ENCODE measurements at places on chromosomes 1 and 21.

DNA sequence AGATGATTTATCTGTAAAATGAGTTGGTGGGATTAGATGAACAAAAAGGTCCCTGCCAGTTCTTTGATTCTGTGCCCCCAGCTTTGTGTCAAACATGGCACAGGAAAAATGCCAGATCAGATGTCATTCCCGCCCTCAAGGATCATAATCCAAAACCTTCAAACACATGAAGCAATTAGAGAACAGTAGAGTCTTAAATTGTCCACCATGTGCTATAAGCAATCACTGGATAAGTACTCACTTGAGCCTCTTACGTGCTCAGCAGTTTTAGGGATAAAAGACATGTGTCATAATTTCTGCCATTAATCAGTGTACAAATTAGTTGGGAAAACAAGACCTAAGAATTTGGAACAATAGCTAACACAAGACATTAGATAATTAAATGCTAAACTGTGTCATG lies 15.4 kb upstream of the KIAA0040 start:
- DNase-seq, result no peak

GRCh38 chr1:40766560-40766959 lies 17.0 kb upstream of the KCNQ4 start:
- DNase-seq, result no peak

DNA sequence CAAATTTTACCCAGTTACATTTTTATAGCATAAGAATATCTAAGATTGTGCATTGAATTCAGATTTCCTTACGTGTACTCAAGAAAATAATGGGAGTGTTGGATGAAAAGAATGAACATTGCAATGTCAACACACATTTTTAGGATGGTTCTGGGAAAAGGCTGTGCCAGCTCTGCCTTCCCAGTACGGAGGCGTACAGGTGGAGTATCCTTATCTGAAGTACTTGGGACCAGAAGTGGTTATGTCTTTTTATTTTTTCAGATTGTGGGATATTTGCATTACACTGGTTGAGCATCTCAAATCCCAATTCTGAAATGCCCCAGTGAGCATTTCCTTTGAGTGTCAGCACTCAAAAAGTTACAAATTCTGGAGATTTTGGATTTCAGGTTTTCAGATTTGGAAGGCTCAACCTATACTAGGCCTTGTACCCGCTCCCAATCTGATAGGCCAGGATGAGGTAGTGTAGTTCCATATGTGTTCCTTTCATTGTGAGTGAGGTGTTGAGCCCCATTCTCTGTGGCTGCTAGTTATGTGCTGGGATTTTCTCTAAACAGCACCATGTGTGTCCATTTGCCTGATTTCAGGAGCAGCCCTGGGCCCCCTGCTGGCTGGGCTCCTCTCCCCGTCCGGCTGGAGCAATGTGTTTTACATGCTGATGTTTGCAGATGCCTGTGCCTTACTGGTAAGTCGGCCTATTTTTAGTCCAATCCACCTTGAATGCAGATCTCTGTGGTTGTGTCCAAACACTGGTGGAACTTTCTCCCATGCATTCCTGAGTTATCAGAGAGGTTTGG lies 60.8 kb downstream of the SLC37A1 start:
- DNase-seq, result no peak

GRCh38 chr1:71521655-71522264 lies 440.9 kb upstream of the ZRANB2 start:
- DNase-seq, result peak; percentile 9

- no peak for DNase-seq
Observed at GRCh38 chr1:8733484-8733883, 84.0 kb downstream of the RERE start.

DNA sequence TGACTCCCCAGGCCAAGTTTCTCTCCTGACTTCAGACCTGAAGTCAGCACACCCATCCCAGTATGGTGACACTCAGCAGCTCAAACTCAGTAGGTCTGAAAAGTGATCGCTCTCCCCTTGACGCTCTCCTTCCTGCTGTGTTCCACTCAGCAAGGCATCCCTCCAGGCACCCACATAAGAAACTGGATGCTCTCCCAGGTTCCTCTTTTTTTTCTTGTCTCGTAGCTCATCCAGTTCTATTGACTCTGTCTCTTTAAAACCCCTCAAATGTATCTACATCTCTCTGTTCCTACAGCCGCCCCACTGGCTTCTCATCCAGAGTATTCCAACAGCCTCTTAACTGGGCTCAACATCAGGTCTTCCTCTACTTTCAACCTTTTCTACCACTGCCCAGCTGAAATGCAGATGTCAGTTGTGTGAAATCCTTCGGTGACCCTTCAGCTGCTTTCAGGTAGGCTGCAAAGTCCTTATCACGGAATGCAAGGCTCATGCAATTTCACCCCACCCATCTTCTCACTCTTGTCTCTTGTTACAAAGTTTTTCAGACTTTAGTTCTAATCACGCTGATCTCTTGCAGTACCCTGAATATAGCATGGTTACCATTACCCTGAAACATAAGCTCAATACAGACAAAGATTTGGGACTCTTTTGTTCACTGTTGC lies 286.2 kb upstream of the POU3F1 start:
- no peak for DNase-seq

GRCh38 chr1:175237389-175237788 lies 44.8 kb upstream of the KIAA0040 start:
- no peak for DNase-seq

- no peak for DNase-seq
Observed at GRCh38 chr1:3617806-3618345, 6.6 kb upstream of the MEGF6 start.

- DNase-seq, result no peak
Observed at GRCh38 chr1:169108863-169109560, 2.5 kb downstream of the ATP1B1 start.

DNA sequence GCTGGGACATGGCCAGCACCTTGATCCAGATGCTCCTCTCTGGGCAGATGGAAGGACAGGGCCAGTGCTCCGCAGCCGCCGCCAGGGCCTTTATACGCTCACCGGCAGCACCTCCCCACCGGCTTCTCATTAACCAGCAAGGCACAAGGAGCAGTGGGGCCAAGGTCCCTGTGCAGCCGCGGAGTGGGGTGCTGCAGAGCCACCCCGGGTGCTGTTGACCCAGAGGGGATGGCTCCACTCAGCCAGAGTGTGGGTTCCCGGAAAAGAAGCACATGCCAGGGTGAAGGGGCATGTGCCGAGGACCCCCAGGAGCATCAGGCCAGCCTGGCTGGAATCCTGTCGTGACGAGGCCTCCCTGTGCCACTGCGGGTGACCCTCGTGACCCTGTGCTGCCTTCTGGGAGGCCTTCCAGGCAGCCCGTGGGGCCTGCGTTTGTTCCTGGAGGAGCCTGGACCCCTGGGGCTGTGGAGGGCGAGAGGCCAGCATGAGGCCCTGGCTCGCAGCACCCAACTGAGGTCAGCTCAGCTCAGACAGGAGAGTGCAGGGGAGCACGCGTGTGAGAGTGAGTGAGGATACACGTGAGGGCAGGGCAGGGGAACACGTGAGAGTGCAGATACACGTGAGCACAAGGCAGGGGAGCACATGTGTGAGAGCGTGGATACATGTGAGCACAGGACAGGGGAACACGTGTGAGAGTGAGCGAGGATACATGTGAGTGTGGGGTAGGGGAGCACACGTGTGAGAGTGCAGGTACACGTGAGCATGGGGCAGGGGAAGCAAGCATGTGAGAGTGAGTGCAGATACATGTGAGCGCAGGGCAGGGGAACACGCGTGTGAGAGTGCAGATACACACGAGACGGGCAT lies at the start of gene FTCD:
Gene FTCD, minus strand, starts transcription at position 66 of the 864 bp plus-strand sequence. Its CDS starts 56 bp downstream, at position 10.
- DNase-seq, result no peak

Measured in NCI-H2171 (cell line).